Thyroid gland (tissue), 4 donors: ENCODE measurements at places on chromosomes 6 and 20.
A peak's percentile ranks its signal among the peaks of the same experiment; 100 is the strongest.

- DNase-seq: no peak
Measured at GRCh38 chr6:18110162-18110561, 12.3 kb downstream of the NHLRC1 start.

GRCh38 chr6:125859727-125860126, 69.0 kb downstream of the NCOA7 start:
- DNase-seq: no peak

DNA sequence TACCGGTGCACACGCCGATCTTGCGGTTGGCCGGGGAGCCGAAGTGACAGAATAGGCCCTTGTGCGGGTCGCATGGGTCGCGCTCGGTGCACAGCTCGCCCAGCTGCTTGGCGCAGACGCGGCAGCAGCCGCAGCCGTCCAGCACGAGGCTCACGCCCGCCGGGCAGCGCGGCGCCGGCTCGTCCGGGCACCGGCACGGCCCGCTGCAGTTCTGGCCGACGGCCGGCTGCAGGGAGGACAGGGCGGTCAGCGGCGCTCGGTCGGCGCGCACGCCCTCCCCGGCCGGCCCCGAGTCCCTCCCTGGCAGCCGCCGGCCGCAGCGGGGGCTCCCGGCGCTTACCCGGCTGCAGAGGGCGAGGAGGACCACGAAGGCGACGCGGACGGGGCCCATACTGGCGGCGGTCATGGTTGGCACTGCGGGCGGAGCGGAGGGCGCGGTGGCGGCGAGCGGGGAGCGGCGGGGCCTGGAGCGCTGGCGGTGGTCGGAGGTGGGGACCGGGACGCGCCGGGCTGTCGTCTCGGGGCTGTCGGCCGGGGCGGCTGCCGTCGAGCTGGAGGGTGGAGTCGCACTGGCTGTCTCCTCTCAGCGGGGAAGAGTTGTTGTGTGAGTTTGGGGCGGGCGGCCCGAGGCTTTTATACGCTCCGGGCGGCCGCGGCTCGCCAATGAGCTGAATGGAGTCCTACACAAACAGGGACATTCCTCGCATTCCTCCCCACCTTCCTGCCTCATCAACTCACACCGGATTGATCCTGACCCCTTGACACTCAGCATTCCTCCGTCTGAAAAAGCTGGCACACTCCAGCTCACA, at the start of gene CCN2:
TSS of gene CCN2 (minus strand) at position 606 of the 809 bp plus-strand sequence. CDS start at position 406, 200 bp downstream.
- peak; percentile 95 for DNase-seq

GRCh38 chr6:71476371-71476770, 187.8 kb downstream of the OGFRL1 start:
- no peak for DNase-seq

DNA sequence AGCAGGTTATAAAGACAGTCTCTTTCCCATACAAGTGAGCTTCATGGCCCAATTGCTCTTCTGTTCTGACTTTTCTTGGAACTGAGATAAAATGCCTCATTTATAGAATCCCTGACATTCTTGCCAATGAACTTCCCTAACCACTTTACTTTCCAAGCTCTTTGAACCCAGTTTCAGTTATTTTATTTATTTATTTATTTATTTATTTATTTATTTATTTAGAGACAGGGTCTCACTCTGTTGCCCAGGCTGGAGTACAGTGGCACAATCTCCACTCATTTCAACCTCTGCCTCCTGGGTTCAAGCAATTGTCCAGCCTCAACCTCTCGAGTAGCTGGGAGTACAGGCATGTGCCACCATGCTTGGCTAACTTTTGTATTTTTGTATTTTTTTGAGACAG, 138.5 kb upstream of the ZNF184 start:
- no peak for DNase-seq

DNA sequence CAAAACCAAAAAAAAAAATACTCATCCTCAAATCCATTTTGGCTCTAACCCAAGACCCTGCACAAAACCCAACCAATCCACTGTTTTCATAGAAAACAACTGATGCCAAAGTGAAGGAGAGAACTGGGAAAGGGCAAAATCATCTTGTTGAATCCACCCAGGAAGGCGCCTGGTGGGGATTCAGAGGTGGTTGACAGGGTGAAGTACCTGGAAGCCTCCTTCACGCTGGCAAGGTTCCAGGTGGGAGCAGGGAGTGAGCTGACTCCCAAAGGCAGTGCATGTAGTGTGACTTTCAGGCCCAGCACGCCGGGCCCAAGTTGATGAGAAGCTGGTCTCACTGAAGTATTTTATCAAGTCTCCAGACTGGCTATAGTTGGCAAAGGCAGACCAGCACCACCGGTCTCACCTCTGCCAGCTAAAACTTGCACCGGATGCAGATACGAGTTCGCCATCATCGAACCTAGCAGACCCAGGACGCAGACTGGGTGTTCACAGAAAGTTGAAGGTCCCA, 16.5 kb downstream of the PPP1R10 start:
- DNase-seq: peak; percentile 88

- DNase-seq: no peak
Measured at GRCh38 chr6:1227600-1227934, 84.3 kb upstream of the FOXQ1 start.

GRCh38 chr20:2283706-2284423, 11.9 kb upstream of the TGM3 start:
- DNase-seq: peak; percentile 57

GRCh38 chr6:160739955-160740354, 37.9 kb downstream of the PLG start:
- DNase-seq: no peak

GRCh38 chr20:58692579-58693225, at the start of gene NPEPL1:
TSS of gene NPEPL1 (plus strand) at chr20:58692800. CDS start at chr20:58692901, 101 bp downstream.
- DNase-seq: peak; percentile 74

GRCh38 chr20:43749734-43750294, 23.0 kb upstream of the GTSF1L start:
- DNase-seq: peak; percentile 71

DNA sequence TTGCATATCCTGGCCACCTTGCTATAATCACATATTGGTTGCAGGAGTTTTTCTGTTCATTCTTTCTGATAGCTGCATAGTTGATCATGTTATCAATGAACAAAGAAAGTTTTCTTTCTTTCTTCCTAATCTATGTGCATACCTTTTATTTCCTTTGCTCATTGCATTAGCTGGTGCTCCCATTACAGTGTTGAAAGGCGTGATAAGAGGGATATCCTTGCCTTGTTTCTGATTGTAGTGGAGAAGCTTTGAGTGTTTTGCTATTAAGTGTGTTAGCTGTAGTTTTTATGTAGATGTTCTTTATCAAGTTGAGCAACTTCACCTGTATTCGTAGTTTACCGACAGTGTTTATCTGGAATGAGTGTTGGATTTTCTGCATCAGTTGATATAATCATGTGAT, 14.6 kb downstream of the STXBP5 start:
- DNase-seq: no peak

GRCh38 chr20:62804627-62805154, at the start of gene OGFR:
TSS of gene OGFR (plus strand) at chr20:62804835. CDS start at chr20:62804860, 25 bp downstream.
- peak; percentile 65 for DNase-seq

- no peak for DNase-seq
Measured at GRCh38 chr20:19916531-19917485, 100.4 kb upstream of the NAA20 start.

- no peak for DNase-seq
Measured at GRCh38 chr6:134911547-134911946, 38.4 kb downstream of the ALDH8A1 start.

DNA sequence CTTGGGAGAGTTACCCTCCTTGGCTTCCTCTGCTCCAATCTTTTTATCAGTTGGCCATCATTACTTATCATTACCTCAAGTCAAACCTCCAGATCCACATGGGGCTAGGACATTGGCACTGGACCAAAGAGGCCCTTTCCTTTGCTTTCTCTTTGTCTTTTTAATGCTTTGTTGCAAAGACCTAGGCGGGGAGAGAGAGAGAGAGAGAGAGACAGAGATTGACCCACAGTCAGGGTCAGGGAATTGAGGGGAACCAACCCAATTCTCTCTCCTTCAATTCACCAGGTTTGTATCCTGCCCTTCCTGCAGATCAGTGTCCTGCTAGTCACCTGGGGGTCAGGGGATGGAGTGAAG, 3.5 kb upstream of the VEGFA start:
- DNase-seq: no peak
